ENCODE measurements at places on chromosomes 13 and 19.

DNA sequence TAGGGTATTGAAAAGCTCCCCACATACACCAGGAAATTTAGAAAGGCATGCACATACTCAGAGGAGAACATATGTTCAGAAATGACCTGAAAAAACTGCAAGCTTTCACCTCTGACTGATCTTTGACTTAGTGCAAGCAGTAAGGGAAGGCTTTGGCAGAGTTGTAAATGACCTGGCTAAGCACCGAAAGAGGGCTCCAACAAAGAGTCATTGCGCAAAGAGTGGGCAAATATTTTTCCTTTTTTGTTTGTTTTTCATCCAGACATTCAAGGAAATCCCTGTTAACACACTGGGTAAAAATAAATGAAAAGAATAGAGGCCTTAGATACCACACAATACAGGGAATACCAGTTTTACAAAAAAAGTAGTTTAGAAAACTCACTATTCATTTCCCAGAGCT, 5.2 kb upstream of the ZNF233 start:
- no peak for DNase-seq

DNA sequence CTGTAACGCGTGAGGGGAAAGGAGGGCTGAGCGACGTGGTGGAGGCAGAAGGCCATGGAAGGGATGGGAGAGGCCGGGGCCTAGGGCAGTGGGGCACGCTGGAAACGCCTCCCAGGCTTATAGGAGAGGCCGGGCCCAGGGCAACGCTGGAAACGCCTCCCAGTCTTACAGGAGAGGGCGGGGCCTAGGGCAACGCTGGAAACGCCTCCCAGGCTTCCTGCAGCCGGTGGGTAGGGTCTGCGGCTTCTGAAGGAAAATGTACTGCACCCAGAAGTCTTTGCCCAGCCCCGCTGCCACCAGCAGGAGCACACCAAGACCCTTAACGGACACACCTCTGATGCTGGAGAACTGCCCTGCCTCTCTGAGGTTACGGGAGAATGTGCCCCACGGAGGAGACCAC, 9.1 kb downstream of the CACTIN start:
- DNase-seq: no peak

DNA sequence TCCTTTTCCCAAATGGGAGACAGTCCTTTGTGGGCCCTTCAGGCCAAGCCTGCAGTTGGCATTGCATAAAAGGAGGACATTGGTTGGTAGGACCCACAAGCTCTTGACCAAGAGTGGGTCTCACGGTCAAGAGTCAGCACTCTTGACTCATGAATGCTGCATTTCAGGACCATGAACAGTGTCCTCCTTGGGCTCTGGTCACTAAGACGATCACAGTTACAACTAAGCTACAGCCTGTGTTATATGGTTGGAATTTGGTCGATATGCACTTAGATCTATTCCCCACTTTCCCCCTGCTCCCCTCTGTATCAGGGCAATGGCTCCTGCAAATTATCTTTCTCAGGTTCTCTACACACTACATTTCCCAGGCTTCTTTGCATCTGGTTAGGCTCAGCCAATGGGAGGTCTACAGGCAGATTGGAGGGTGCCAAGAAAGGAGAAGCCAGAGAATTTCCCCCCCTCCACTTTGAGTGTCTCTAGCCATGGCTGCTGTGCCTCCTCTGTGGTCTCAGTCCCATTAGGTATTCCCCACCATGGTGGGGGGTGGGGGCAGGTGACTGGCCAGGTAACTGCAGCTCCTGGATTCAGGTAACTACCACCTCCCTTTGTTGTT, 3.1 kb upstream of the OLFM2 start:
- no peak for DNase-seq

DNA sequence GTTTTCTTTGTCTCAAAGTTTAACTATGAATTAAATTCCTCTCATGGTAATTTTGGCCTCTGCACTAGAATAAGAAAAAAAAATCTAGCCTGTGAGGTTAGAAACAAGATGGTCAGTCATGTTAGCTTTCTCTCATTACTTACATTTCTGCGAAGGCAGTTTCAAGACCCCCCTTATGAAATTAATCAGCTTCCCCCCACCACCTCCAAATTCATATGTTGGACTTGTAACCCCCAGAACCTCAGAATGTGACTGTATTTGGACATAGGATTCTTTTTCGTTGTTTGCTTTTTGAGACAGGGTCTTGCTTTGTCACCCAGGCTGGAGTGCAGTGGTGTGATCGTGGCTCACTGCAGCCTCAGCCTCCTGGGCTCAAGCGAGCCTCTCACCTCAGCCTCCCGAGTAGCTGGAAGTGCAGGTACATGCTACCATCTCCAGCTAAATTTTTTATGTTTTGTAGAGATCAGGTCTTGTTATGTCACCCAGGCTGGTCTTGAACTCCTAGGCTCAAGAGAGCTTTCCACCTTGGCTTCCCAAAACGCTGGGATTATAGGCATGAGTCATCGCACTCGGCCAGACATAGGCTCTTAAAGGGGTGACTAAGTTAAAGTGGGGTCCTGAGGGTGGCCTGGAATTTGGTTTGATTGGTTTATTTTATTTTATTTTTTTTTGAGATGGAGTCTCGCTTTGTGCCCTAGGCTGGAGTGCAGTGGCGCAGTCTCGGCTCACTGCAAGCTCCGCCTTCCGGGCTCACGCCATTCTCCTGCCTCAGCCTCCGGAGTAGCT, 1.4 kb downstream of the PLA2G4C start:
- no peak for DNase-seq

- peak; percentile 12 for DNase-seq
Observed at GRCh38 chr13:73060251-73061160, 1.7 kb downstream of the KLF5 start.

GRCh38 chr13:84686973-84687372, 804.7 kb upstream of the SLITRK1 start:
- DNase-seq: no peak

DNA sequence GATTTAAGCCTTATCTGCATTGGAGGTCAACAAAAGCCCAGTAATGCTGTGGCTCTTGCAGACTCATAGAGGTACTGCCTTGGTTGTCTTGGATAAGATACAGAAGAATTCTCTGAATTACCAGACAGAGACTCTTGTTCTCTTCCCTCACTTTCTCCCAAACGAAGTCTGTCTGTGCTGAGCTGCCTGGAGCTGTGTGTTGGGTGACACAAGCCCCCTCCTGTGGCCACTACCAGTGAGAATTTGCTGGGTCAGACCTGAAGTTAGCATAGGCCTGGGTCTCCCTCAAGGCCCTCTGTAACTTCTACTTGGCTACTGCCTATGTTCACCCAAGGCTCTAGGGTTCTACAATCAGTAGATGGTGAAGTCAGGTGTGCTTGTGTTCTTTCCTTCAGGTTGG, 413.0 kb downstream of the PCDH20 start:
- no peak for DNase-seq

GRCh38 chr13:78193846-78194245, 275.2 kb upstream of the EDNRB start:
- DNase-seq: no peak

GRCh38 chr19:31118986-31119385, 230.2 kb downstream of the TSHZ3 start:
- DNase-seq: no peak

- no peak for DNase-seq
Observed at GRCh38 chr19:10018786-10019185, 5.5 kb downstream of the RDH8 start.

DNA sequence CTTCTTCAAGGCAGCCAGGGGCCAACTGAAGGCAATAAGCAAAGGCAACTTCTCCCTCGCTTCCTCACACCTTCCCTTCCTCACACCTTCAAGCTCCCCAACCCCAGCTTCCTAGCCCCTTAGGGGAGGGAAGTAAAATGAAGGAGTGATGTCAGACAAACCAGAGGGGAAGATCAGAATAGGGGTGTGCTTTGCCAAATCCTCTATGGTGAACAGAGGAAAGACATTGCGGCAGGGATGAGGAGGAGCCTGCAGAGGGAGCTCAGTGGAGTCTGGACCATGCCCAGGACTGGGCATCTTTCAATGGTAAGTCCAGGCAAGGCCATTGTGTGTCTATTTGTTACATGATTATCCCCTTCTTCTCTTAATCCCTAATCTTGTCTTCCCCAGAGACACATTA, 164.0 kb downstream of the TSHZ3 start:
- DNase-seq: no peak

- DNase-seq: no peak
Observed at GRCh38 chr13:102771298-102772041, 2.1 kb downstream of the TEX30 start.

DNA sequence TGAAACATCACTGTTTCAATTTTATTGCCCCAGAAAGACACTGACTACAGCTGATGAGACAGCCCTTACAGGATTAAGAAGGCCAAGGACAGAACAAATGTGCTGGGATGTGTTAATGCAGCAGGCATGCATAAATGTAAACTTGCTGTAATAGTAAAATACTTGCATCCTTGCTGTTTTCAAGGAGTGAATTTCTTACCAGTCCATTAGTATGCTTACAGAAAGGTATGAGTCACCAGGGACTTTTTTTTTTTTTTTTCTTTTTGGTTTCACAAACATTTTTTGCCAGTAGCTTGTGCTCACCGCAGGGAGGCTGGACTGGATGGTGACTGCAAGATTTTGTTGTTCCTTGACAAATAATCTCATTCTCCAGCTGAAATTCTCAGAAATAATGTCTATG, 55.1 kb downstream of the GPR180 start:
- no peak for DNase-seq

GRCh38 chr13:47190696-47191305, 293.9 kb upstream of the HTR2A start:
- DNase-seq: no peak

DNA sequence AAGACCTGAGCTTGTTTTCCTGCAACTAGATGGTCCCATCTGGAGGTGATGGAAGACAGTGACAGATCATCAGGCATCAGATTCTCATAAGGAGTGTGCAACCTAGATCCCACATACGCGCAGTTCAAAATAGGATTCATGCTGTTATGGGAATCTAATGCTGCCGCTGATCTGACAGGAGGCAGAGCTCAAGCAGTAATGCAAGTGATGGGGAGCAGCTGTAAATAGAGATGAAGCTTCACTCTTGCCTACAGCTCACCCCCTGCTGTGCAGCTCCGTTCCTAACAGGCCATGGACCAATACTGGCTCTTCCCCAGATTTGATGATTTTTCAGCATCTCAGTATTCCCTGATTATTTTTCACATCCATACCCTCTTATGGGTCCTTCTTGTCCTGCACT, 208.4 kb upstream of the RXFP2 start:
- DNase-seq: no peak

GRCh38 chr13:36453516-36453915, 21.2 kb downstream of the CCNA1 start:
- no peak for DNase-seq

DNA sequence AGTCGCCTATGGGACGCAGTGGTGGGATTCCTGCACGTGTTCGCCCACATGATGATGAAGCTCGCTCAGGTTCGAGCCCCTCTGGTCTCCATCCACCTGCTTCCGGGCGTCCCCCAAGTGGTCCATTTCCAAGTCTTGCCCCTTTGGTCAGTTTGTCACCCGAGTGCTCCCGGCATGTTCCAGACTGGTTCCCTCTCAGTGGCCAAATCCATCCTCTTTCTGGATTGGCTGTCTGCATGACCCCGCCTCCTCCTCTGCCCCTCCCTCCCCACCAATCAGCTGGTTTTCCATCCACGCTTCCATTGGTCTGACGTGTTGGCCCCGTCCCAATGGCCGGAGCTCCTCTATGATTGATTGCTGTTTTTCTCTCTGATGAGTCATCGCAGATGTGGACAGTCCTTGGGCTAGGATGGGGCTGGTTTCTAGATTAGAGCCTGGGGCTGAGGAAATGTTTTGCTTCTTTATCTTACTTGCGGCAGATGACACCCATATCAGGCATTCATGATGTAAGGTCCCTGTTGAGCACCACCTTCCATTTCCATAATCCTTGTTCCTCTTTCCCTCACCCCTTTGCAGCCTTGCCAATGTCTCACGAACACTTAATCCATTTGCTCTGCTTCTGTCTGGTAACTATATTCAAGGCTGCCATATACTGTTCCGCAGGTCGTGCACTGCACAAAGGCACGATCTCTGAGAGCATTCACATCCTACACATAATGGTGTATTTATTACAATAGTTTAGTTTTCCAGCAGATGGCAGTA, 73.8 kb downstream of the MAP4K1 start:
- no peak for DNase-seq

GRCh38 chr19:4981681-4981958, 12.7 kb downstream of the KDM4B start:
- no peak for DNase-seq

DNA sequence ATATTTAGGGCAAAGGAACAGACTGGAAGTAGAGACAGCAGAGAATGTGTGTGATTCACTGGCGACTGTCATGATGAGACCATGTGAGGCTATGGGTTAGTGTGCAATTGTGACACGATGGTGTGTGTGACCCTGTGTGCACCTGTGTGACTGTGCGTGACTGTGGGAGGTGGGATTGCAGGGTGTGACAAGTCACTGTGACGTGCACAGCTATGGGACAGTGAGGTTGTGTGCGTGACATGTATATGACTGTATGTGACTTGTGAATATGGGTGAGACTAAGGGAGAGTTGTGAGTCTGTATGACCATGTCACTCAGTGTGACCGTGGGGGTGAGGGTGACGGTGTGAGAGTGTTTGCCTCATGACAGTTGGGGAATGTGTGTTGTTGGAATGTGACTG, 3.4 kb upstream of the GIPR start:
- DNase-seq: no peak

GRCh38 chr19:14091081-14091812, 696 bp upstream of the SAMD1 start:
- peak; percentile 79 for DNase-seq

DNA sequence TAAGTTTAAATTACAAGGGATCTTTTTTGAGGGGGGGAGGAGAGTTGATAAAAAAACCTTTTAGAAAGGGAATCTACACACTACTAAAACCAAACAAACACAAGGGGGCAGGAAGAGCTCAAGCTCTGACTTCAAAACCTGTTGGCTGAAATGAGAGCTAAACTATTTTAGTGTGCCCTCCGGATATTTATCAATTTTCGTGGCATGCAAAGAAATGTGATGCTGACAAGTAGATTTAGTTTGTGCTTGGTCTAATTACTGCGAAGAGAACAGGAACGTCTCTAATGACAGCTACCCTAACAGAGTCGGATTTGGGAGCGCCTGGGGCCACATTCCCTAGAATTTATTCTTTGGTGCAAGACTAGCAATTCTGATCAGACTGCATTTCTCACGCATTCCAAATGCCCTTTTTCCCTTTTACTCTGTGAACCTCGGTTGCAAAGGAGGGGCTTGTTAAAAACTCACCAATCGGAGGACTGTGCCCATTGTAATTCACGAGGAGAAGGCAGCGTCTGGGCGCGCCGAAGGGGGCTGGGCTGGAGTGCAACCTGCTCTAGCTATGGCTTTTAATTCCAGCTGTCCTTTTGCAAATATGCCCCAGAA, 802 bp upstream of the FREM2 start:
- peak; percentile 60 for DNase-seq

GRCh38 chr13:20190481-20191310, 2.0 kb downstream of the GJB2 start:
- no peak for DNase-seq

- no peak for DNase-seq
Observed at GRCh38 chr13:102128216-102128810, 273.5 kb downstream of the FGF14 start.

DNA sequence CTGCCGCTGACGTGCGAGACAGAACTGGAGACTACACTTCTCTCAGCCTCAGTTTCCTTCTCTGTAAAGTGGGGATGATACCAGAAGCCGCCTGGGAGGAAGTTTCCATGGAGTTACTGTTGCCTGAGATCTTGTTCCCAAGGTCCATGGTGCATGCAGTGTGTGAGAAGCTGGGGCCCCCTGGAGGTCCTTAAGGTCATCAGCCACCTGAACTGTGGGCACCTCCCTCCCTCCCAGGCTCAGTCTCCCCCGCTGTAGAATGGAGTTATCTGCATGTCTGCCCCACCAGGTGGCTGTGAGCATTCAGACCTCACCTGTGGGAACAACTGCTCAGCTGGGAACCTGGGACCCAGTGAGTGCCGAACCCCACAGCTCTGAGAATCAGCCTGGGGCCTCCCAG, 2.7 kb downstream of the CRX start:
- no peak for DNase-seq
